ENCODE measurements at places on chromosomes 16 and 17. TPM values are rescaled to one million over a fixed set of nuclear protein-coding genes. Genes with fewer than 3 reads are reported as not detected.

SMIM22 gene
- total RNA-seq, result not detected

EFCAB13 gene
- total RNA-seq, result 3.5 TPM

NXPH3 gene
- total RNA-seq, result not detected

CHD3 gene
- total RNA-seq, result 223 TPM

NUDT21 gene
- 241 TPM for total RNA-seq

- H3K4me1 ChIP-seq, result peaks cover 15% of the 10 kb centered on the region
- peaks cover 40% of the 10 kb centered on the region for H3K27me3 ChIP-seq
- DNase-seq, result no peak
These were observed 138.9 kb downstream of the SEC14L1 start for GRCh38 chr17:77279448-77280303.

DNA sequence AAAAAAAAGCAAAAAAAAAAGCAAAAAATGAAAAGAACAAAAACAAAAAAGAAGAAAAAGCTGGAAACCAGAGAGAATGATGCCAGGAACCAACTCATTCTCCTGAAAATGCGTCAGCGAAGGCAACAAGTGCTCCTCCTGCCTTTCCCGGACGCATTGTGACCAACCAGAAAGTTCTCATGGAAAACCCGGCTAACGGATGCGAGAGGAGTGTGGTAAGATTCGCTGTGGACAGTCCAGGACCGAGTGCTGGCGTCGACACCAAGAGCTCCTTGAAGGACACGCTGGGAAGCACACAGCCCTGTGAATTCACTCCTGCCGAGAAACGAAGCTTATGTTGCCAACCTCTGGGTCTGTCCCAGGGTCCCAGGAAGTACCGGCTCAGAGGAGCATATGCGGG, 43.4 kb downstream of the METRNL start:
- H3K4me1 ChIP-seq, result peaks cover 30% of the 10 kb centered on the region
- H3K36me3 ChIP-seq, result no peaks in the 10 kb centered on the region
- no peak overlapping the region for H3K4me3 ChIP-seq
- H3K27me3 ChIP-seq, result peaks cover 43% of the 10 kb centered on the region
- H3K27ac ChIP-seq, result no peak overlapping the region
- DNase-seq, result no peak

GRCh38 chr16:84821728-84822689, 2.2 kb downstream of the CRISPLD2 start:
- no peak overlapping the region for H3K27ac ChIP-seq
- no peaks in the 10 kb centered on the region for H3K36me3 ChIP-seq
- DNase-seq, result no peak
- peaks cover 7% of the 10 kb centered on the region for H3K4me1 ChIP-seq
- peaks cover 45% of the 10 kb centered on the region for H3K27me3 ChIP-seq

DNA sequence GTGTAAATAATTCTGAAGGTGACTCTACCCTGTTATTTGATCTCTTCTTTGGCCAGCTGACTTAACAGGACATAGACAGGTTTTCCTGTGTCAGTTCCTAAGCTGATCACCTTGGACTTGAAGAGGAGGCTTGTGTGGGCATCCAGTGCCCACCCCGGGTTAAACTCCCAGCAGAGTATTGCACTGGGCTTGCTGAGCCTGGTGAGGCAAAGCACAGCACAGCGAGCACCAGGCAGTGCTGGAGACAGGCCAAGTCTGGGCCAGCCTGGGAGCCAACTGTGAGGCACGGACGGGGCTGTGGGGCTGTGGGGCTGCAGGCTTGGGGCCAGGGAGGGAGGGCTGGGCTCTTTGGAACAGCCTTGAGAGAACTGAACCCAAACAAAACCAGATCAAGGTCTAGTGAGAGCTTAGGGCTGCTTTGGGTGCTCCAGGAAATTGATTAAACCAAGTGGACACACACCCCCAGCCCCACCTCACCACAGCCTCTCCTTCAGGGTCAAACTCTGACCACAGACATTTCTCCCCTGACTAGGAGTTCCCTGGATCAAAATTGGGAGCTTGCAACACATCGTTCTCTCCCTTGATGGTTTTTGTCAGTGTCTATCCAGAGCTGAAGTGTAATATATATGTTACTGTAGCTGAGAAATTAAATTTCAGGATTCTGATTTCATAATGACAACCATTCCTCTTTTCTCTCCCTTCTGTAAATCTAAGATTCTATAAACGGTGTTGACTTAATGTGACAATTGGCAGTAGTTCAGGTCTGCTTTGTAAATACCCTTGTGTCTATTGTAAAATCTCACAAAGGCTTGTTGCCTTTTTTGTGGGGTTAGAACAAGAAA, 5.1 kb downstream of the STH start:
- no peak overlapping the region for H3K27ac ChIP-seq
- peaks cover 4% of the 10 kb centered on the region for H3K27me3 ChIP-seq
- peaks cover 6% of the 10 kb centered on the region for H3K4me1 ChIP-seq
- no peak for DNase-seq

DNA sequence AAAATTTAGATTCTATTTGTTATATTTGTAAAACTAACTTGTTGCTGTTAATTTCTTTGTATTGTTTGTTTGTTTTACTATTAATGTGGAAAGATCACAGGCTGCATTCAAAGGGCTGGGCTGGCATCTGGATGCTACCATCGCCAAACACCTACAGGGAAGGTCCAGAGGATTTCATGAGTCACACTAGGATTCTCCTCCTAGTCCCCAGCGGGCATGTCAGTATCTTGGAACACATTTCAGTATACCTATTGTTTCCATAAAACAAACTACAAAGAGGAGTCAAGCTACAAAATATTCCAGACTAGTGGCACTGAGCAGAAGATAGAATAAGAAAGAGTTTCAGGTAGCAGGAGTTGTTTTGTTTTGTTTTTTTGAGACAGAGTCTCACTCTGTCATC, 55.3 kb downstream of the NOG start:
- no peaks in the 10 kb centered on the region for H3K36me3 ChIP-seq
- no peak overlapping the region for H3K4me3 ChIP-seq
- H3K27ac ChIP-seq, result no peak overlapping the region
- no peak for DNase-seq
- peaks cover 6% of the 10 kb centered on the region for H3K27me3 ChIP-seq
- peaks cover 3% of the 10 kb centered on the region for H3K4me1 ChIP-seq

DNA sequence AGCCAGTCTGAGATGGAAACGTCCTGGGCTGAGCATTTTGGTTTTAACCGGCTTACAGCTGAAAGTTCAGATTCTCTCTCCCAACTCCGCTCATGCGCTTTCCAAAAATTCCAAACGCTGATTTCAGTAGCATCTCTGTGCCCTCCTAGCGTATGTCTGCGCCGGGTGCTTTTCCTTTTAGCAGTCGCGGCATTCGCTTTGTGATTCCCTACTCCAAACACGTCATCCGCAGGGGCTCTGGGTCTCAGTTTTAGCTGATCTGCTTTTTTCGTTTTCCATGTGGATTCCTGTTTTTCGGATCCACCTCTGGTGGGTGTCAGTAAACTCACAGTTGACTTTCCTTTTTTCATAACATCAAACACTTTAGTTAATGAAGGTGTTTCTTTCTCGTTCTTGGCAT, 22.1 kb upstream of the TVP23A start:
- H3K27me3 ChIP-seq, result peaks cover 25% of the 10 kb centered on the region
- no peak for DNase-seq
- no peaks in the 10 kb centered on the region for H3K4me1 ChIP-seq
- no peak overlapping the region for H3K27ac ChIP-seq
- H3K4me3 ChIP-seq, result no peak overlapping the region

Data from activated CD4-positive, alpha-beta T cell treated with anti-CD3 and anti-CD28 coated beads, Interleukin-2, amount 10 ng/mL, durations not matched to agents 7 days and 5 days (primary cell).